ENCODE measurements at places on chromosomes 6 and 20. TPM values are rescaled to one million over a fixed set of nuclear protein-coding genes. Genes with fewer than 3 reads are reported as not detected.

The NRSN1 gene
- total RNA-seq, result not detected

DNA sequence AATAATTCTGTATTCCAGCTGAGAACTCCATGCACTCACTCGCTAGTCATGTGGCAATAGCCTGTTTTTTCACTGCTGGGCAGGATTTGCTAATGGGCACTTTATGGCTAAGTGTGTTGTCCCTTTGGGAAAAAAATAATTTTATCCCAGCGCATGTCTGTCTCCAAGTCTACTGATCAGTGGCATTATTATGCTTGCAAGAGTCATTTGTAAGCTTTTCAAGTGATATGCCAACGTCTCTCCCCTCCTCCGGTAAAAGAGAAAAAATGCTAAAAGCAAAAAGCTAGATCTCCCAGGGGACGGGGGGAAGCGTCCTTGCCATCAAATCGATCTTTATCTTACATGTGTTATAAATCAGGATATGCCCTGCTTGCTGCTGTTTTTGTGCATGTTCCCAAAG lies 407.7 kb downstream of the CDH26 start:
- DNase-seq, result no peak

The TMEM74B gene
- total RNA-seq, result 0.44 TPM

The SIM1 gene
- not detected for total RNA-seq

GRCh38 chr20:32737371-32738223 lies 5.7 kb downstream of the COMMD7 start:
- DNase-seq, result peak; percentile 10

All from lung microvascular endothelial cell (primary cell).